Aorta (tissue), 5 donors: ENCODE measurements at places on chromosomes 4 and X. TPM values are rescaled to one million over a fixed set of nuclear protein-coding genes. Genes with fewer than 3 reads are reported as not detected.
A peak's percentile ranks its signal among the peaks of the same experiment; 100 is the strongest.

The P2RY4 gene
- 1.2 TPM for total RNA-seq

The MAGEA12 gene
- not detected for total RNA-seq

The CT45A5 gene
- not detected for total RNA-seq

The FMR1NB gene
- not detected for total RNA-seq

The EGFL6 gene
- 0.23 TPM for total RNA-seq

The JCHAIN gene
- total RNA-seq, result 8.0 TPM

The PPARGC1A gene
- total RNA-seq, result 2.6 TPM

The SLIT2 gene
- total RNA-seq, result 31.3 TPM

The GPR173 gene
- total RNA-seq, result 4.0 TPM

DNA sequence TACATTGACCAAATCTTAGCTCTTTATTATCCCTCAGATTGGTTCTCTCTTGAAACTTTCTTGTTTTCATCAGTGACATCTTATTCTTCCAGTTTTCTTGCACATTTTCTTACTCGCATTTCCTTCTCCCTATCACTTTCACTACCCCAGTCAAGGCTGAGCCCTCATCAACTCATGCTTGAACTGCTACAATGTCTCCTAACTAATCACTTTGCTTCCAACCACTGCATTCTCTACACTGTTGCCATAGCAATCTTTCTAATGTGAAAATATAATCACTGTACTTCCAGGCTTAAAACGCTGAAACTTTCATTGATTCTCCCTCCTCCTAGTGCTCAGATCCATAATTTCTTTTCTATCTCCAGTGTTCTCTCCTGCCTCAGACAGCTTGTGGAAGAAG is 22.2 kb upstream of the LPAR4 start:
- no peak for DNase-seq
- H3K27ac ChIP-seq, result no peak overlapping the region
- H3K4me3 ChIP-seq, result no peak overlapping the region
- H3K4me1 ChIP-seq, result no peaks in the 10 kb centered on the region
- no peaks in the 10 kb centered on the region for H3K36me3 ChIP-seq

DNA sequence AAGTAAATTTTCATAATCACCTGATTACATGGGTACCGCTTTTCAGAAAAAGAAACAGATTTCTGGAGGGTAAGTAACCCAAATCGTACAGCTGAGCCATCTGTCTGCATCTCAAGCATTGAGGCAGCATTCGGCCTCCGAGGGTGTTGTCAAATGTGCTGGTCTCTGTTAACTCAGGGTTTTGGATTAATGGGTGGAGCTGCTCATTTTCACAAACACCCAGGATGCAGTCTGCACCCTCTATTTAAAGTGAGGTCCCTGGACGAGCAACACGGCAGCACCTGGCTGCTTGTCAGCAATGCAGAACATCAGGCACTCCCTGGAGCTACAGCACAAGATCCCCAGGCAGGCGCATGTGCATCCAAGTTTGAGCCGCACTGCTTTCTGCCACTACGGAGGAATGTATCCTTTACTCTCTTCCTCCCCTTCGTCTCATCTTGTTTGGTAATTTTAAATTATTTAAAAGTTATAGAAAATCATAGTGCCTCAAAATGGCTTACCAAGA is 24.7 kb upstream of the NAP1L5 start:
- peak overlapping the region; percentile 38 for H3K27ac ChIP-seq
- no peak for DNase-seq
- peaks cover 5% of the 10 kb centered on the region for H3K4me1 ChIP-seq
- no peak overlapping the region for H3K4me3 ChIP-seq
- H3K36me3 ChIP-seq, result peaks cover 6% of the 10 kb centered on the region

GRCh38 chrX:23945206-23945605 is 37.4 kb downstream of the CXorf58 start:
- DNase-seq, result no peak
- no peaks in the 10 kb centered on the region for H3K36me3 ChIP-seq
- no peak overlapping the region for H3K27ac ChIP-seq
- no peaks in the 10 kb centered on the region for H3K27me3 ChIP-seq
- no peak overlapping the region for H3K4me3 ChIP-seq

- no peaks in the 10 kb centered on the region for H3K36me3 ChIP-seq
- H3K27ac ChIP-seq, result no peak overlapping the region
- H3K27me3 ChIP-seq, result peaks cover 1% of the 10 kb centered on the region
- no peaks in the 10 kb centered on the region for H3K4me1 ChIP-seq
- DNase-seq, result no peak
- no peak overlapping the region for H3K4me3 ChIP-seq
Measured at GRCh38 chr4:11415409-11416070, 13.2 kb downstream of the HS3ST1 start.

DNA sequence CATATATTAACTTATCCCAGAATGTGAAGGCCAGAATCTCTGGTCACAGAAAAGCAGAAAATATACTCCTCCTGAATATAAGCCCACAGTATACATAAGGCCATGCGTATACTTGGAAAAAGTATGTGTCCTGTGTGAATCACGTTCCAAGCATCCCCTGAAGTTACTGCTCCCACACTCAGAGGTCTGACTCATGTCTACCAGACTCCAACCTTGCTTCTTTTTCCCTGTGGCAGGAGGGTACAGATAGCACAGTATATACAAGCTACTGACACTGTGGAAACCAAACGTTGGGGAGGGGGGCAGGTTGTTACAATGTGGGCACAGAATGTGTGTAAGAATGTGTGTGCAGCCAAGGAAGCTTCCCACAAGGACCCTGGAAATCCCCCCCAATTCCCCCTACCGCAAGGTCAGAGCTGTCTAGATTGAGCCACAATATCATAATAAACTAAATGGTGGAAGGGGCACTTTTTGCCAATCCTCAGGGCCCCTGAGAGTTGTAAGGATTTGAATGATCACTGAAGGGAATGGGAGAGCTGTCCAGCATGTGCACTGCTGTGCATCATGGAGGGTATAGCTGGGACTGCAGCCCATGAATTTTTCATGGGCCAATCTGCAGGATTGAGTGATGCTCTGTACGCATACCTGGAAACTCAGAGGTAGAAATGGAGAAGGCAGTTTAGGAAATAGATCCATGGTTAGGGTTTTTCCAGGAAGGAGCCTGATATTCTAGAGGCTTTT is 7.4 kb upstream of the RELL1 start:
- H3K27me3 ChIP-seq, result no peaks in the 10 kb centered on the region
- no peaks in the 10 kb centered on the region for H3K36me3 ChIP-seq
- no peak overlapping the region for H3K27ac ChIP-seq
- DNase-seq, result no peak
- H3K4me1 ChIP-seq, result no peaks in the 10 kb centered on the region

GRCh38 chr4:113591982-113592381 is 169.6 kb downstream of the CAMK2D start:
- no peak overlapping the region for H3K27ac ChIP-seq
- no peaks in the 10 kb centered on the region for H3K27me3 ChIP-seq
- no peak overlapping the region for H3K4me3 ChIP-seq
- H3K4me1 ChIP-seq, result peaks cover 2% of the 10 kb centered on the region
- DNase-seq, result no peak
- H3K36me3 ChIP-seq, result no peaks in the 10 kb centered on the region

GRCh38 chr4:164512124-164512523 is 241.8 kb upstream of the SMIM31 start:
- H3K4me1 ChIP-seq, result no peaks in the 10 kb centered on the region
- H3K27me3 ChIP-seq, result no peaks in the 10 kb centered on the region
- H3K36me3 ChIP-seq, result no peaks in the 10 kb centered on the region
- no peak for DNase-seq
- H3K4me3 ChIP-seq, result no peak overlapping the region

DNA sequence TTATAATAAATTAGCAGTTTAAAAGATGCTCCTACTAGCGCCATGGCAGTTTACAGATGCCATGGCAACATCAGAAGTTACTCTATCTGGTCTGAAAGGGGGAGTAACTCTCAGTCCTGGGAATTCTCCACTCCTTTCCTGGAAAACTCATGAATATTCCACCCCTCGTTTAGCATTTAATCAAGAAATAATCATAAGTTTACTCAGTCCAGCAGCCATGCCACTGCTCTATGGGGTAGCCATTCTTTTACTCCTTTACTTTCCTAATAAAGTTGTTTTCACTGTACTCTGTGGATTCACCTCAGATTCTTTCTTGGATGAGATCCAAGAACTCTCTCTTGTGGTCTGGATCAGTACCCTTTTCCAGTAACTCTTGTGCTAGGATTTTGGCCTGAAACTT is 52.3 kb downstream of the GUCY1B1 start:
- no peaks in the 10 kb centered on the region for H3K27me3 ChIP-seq
- no peaks in the 10 kb centered on the region for H3K36me3 ChIP-seq
- H3K4me3 ChIP-seq, result no peak overlapping the region
- no peak overlapping the region for H3K27ac ChIP-seq

DNA sequence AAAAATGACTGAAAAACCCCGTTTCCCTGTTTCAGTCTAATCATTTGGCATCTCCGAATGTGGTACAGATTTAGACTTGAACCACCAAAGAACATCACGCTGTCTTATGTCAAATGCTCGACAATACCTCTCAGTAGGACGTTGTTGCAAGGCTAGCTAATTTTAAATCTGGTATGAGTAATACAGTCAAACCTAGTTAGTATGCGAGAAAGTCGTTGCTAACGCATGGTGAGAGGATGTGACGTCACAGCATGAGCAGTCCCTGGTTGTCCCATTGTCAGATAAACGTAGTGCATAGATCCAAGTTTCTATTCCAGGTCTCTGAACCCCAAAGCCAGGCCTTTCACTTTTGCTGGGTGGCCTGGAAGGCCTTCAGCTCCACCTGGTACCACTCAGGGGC is 44.7 kb downstream of the SETD7 start:
- H3K27ac ChIP-seq, result no peak overlapping the region
- no peaks in the 10 kb centered on the region for H3K27me3 ChIP-seq
- H3K36me3 ChIP-seq, result no peaks in the 10 kb centered on the region
- no peak for DNase-seq
- no peaks in the 10 kb centered on the region for H3K4me1 ChIP-seq
- no peak overlapping the region for H3K4me3 ChIP-seq

GRCh38 chrX:8688776-8689175 is 43.2 kb downstream of the ANOS1 start:
- H3K36me3 ChIP-seq, result no peaks in the 10 kb centered on the region
- no peaks in the 10 kb centered on the region for H3K27me3 ChIP-seq
- DNase-seq, result no peak
- H3K4me3 ChIP-seq, result no peak overlapping the region
- H3K4me1 ChIP-seq, result no peaks in the 10 kb centered on the region

DNA sequence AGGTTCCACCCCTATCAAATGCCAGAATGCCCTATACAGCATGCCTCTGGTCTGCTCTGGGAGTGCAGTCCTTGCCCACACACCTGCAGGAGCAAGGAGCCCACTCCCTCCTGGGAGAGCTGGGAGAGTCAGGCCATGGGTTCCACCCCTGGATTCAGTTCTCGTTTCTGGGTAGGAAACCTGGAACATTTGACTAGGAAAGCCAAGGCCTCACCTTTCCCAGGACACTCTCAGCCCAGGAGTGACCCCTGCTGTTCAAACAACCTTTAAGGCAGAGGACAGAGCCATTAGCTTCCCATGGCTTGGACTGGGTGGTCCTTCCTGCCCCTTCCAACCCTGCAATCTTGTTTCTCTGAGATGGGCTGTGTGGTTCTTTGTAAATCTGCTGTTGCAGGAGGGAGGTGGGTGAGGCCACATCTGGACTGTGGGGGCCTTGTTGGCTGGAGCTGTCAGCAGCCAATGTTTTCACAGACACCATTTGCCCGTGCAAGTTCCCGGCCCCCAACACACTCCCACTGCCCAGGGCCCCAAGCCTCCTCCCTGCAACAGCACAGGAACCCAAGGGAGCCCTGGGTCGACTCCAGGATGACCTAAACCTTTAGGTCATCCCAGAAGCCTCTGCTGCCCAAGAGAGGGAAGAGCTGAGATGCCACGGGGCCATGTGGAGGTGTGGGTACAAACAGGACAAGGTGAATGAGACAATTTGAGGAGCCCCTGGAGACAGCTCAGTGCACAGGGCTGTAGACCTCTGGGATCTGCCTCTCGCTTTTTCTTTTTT is 104.4 kb downstream of the PJA1 start:
- no peak overlapping the region for H3K27ac ChIP-seq
- no peaks in the 10 kb centered on the region for H3K27me3 ChIP-seq

- no peaks in the 10 kb centered on the region for H3K36me3 ChIP-seq
- H3K27ac ChIP-seq, result no peak overlapping the region
- no peaks in the 10 kb centered on the region for H3K4me1 ChIP-seq
- H3K4me3 ChIP-seq, result no peak overlapping the region
- DNase-seq, result no peak
Measured at GRCh38 chr4:107497054-107497453, 223.0 kb downstream of the PAPSS1 start.

GRCh38 chr4:139018501-139018900 is 2.9 kb downstream of the NOCT start:
- H3K27ac ChIP-seq, result no peak overlapping the region
- H3K36me3 ChIP-seq, result no peaks in the 10 kb centered on the region
- no peaks in the 10 kb centered on the region for H3K27me3 ChIP-seq
- no peaks in the 10 kb centered on the region for H3K4me1 ChIP-seq

GRCh38 chrX:107935664-107936433 is 46.3 kb downstream of the TEX13B start:
- H3K4me3 ChIP-seq, result no peak overlapping the region
- no peaks in the 10 kb centered on the region for H3K27me3 ChIP-seq
- no peaks in the 10 kb centered on the region for H3K4me1 ChIP-seq
- no peak overlapping the region for H3K27ac ChIP-seq

DNA sequence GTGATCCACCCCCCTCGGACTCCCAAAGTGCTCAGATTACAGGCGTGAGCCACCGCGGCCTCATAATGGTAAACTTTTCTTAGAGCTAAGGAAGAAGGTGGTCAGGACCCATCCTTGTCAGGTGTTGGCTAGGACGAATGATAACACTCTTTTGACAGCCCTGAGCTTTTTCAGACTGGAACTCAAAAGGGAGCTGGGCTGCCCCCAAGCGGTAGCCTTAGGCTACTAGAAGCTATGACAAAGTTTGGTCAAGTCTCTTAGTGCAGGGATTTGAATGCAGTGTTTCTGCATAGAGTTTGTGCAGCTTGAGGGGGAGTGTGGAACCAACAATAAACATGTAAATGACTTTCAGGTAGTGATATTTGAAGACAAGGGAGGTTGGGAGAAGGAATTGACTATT is 11.8 kb upstream of the HSD17B10 start:
- no peak overlapping the region for H3K4me3 ChIP-seq
- no peak overlapping the region for H3K27ac ChIP-seq
- no peaks in the 10 kb centered on the region for H3K4me1 ChIP-seq
- no peak for DNase-seq
- no peaks in the 10 kb centered on the region for H3K36me3 ChIP-seq
- H3K27me3 ChIP-seq, result no peaks in the 10 kb centered on the region

GRCh38 chrX:152876931-152877840 is 20.7 kb upstream of the ZNF185 start:
- H3K4me1 ChIP-seq, result no peaks in the 10 kb centered on the region
- no peak overlapping the region for H3K27ac ChIP-seq
- no peaks in the 10 kb centered on the region for H3K36me3 ChIP-seq
- no peak overlapping the region for H3K4me3 ChIP-seq
- H3K27me3 ChIP-seq, result no peaks in the 10 kb centered on the region

- no peak for DNase-seq
- H3K27ac ChIP-seq, result no peak overlapping the region
- H3K36me3 ChIP-seq, result no peaks in the 10 kb centered on the region
- no peaks in the 10 kb centered on the region for H3K4me1 ChIP-seq
- no peak overlapping the region for H3K4me3 ChIP-seq
Measured at GRCh38 chr4:8682725-8683124, 90.2 kb downstream of the CPZ start.

GRCh38 chr4:16608123-16608522 is 290.3 kb downstream of the LDB2 start:
- H3K36me3 ChIP-seq, result no peaks in the 10 kb centered on the region
- DNase-seq, result no peak
- no peaks in the 10 kb centered on the region for H3K4me1 ChIP-seq
- no peak overlapping the region for H3K4me3 ChIP-seq
- H3K27me3 ChIP-seq, result no peaks in the 10 kb centered on the region

GRCh38 chrX:76454456-76454927 is 27.0 kb downstream of the MAGEE1 start:
- no peaks in the 10 kb centered on the region for H3K36me3 ChIP-seq
- no peaks in the 10 kb centered on the region for H3K4me1 ChIP-seq
- no peak overlapping the region for H3K27ac ChIP-seq
- DNase-seq, result no peak
